ENCODE measurements at places on chromosomes 7 and 10.

DNA sequence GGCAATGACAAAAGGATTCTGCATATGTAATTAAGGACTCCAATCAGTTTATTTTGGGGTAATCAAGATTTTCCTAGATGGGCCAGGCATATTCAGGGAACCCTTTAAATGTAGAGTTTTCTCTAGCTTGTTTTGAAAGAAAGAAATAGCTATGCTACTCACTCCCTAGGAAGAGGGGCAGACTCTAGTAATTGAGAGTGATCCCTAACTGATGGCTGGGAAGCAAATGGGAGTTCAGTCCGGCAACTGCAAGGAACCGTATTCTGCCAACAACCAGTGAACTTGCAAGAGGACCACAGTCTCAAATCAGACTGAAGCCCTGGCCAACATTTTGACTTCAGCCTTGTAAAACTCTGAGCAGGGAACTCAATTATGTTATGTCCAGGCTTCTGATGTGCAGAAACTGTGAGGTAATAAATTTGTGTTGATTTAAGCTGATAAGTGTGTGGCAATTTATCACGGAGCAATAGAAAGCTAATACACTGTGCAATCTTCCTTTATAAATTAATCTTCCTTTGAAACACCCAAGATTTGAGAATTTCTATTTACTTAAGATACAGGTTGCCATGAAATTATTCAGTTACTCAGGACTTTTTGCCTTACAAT is 14.0 kb downstream of the AOAH start:
- no peak for DNase-seq

DNA sequence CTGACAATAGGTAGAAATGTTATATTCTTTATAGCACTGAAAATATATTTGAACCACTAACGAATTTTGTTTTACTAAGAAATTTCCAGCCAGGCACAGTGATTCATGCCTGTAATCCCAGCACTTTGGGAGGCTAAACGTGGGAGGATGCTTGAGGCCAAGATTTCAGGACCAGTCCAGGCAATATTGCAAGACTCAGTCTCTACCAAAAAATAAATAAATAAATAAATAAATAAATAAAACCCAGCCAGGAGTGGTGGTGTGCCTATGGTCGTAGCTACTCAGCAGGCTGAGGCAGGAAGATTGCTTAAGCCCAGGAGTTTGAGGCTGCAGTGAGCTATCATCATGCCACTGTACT is 39.8 kb downstream of the PIP4K2A start:
- DNase-seq, result peak; percentile 25

- DNase-seq, result no peak
Measured at GRCh38 chr10:85651497-85651882, 715.1 kb downstream of the GRID1 start.

DNA sequence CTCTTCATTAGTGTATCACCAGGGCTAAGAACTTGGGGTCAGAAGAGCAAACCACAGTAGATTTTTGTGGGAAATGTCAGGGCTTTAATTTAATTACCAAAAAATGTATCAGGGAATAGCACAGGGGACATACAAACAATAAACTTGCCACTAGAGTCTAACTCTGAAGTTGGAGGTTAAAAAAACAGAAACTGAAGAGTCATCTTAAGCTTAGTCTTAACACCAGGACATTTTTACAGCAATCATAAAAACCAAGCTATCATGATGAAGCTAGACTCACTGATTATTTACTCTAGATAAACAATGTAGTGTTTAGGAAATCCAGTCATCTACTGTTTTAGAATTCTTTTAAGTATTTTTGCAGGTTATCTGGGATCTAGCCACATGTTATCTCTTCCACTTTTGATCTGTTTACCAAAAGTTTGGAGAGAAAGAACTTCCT is 48.4 kb upstream of the GLI3 start:
- peak; percentile 54 for DNase-seq

- DNase-seq, result peak; percentile 66
Measured at GRCh38 chr7:101681170-101682007, 52.3 kb upstream of the MYL10 start.

DNA sequence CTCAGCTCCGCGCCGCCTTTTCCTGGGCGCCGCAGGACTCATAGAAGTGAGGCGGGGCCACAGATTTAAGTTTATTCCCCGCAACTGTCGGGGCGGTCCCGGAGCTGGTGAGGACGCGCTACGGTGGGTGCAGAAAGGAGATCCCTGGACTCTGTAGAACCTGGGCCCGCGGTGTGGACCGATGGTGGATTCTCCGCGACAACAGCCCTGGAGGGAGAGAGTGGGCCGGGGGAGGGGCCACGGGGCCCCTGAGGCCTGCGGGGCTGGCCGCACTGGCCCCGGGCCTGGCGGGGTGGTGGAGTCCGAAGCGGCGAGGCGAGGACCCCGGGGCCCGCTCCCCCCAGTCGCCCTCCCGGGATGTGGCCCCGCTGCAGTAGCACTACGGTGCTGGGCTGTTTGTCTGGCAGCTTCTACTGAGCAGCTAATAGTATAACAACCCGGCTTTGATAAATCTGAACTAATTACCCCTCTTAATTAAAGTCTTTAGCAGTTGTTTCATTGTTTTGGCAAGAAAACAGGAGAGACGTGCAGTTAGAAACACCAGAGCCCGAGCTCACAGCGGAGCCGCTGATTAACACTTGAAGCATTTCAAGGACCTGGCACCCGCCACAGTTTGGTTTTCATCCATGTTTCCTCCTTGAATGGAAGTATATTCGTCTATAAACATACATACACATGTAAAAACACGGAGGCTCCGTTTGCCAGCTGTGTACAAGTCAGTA is 4.2 kb downstream of the FEZF1 start:
- no peak for DNase-seq
